Karpas-422 (cell line): ENCODE measurements at places on chromosomes 4 and X. TPM values are rescaled to one million over a fixed set of nuclear protein-coding genes. Genes with fewer than 3 reads are reported as not detected.

- no peak for DNase-seq
- no peak overlapping the region for H3K4me3 ChIP-seq
- no peaks in the 10 kb centered on the region for H3K36me3 ChIP-seq
Measured at GRCh38 chr4:39812500-39812899, 114.6 kb downstream of the UBE2K start.

HSD17B13 gene
- total RNA-seq, result 0.56 TPM in 1 of 2 replicates, not detected in the other

NEUROG2 gene
- 5.1 and 9.6 TPM in 2 replicates for total RNA-seq

FREM3 gene
- not detected in 2 replicates for total RNA-seq

CCDC120 gene
- total RNA-seq, result not detected in 2 replicates

DNA sequence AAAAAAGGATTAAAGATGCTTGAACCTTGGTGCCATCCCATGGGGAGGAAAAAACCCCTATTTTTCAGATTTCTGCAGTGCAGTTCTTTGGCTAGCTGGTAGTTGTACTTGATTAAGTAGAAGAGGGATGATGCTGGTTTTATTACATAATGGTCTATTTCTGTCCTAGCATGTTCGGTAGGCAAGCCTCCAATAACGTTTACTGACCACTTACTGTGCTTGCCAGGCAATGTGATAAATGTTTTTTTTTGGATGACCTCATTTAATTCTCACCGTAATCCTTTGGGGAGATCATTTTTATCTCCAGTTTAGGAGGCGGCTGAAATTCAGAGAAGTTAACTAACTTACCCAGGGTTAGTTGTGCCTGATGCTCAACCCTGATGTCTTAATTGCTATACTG, 92.1 kb upstream of the RPA4 start:
- DNase-seq, result no peak
- no peaks in the 10 kb centered on the region for H3K4me1 ChIP-seq
- H3K27ac ChIP-seq, result no peak overlapping the region
- H3K36me3 ChIP-seq, result no peaks in the 10 kb centered on the region

DNA sequence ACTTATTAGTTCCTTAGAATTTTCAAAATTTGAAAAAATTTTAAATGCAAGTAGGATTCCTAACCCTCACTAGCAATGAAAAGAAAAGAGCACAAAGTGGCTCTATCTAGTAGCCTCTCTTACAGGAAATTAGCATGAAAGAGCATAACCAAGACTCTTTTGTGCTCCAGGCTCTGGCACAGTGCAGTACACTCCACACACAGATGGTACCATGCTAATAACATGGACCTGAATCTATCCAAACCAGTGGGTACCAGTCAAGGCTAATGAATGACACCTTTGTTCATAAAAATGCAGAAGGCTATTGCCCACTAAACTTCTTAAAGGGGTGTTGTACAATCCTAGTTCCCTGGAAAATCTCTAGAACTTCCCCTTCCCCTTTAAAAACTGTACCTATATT, 119.0 kb downstream of the MANBA start:
- no peak overlapping the region for H3K27ac ChIP-seq
- no peak for DNase-seq
- no peaks in the 10 kb centered on the region for H3K27me3 ChIP-seq
- H3K36me3 ChIP-seq, result peaks cover 9% of the 10 kb centered on the region; the same call in 1 of the 2 replicates
- H3K4me3 ChIP-seq, result no peak overlapping the region
